Activated CD8-positive, alpha-beta T cell treated with anti-CD3 and anti-CD28 coated beads for 36 hours (primary cell): ENCODE measurements at places on chromosomes 16 and 17. TPM values are rescaled to one million over a fixed set of nuclear protein-coding genes. Genes with fewer than 3 reads are reported as not detected.

The AXIN2 gene
- total RNA-seq, result 0.69 TPM

DNA sequence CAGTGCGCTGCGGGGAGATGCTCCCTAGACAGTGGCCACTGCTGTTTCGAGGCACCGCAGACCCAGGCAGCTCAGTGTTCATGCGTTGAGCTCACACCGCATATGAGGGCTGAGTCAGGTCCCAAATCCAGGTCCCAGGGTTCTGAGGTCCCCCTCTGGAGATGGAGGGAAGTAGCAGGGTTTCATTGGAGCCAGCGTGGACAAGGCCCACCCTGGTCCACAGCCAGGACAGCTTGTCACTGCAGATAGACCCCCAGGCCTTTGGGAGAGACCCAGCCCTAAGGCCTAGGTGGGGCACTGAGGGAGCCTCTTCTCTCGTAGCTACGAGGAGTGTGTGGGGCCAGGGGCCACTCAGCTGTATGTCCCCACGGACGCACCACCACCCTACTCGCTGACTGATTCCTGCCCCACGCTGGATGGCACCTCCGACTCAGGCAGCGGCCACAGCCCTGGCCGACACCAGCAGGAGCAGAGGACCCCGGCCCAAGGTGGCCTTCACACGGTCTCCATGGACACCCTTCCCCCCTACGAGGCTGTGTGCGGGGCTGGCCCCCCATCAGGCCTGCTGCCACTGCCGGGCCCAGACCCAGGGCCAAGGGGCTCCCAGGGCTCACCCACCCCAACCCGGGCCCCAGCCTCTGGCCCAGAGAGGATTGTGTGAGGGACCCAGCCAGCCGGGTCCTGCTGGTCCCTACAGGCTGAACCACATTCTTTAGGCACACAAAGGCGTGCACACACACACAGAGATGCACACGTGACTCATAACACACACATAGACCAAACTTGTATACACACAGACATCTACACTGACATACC is 53.4 kb downstream of the BEAN1 start:
- no peaks in the 10 kb centered on the region for H3K36me3 ChIP-seq
- no peak overlapping the region for H3K27ac ChIP-seq
- no peak for DNase-seq
- no peaks in the 10 kb centered on the region for H3K27me3 ChIP-seq

- H3K27me3 ChIP-seq, result peaks cover 2% of the 10 kb centered on the region
- H3K4me1 ChIP-seq, result no peaks in the 10 kb centered on the region
- no peak overlapping the region for H3K4me3 ChIP-seq
- H3K27ac ChIP-seq, result no peak overlapping the region
- H3K36me3 ChIP-seq, result no peaks in the 10 kb centered on the region
These were observed 478.4 kb downstream of the HS3ST3B1 start for GRCh38 chr17:14779241-14779640.

GRCh38 chr16:64823481-64824075 is 298.3 kb downstream of the CDH11 start:
- no peaks in the 10 kb centered on the region for H3K36me3 ChIP-seq
- no peaks in the 10 kb centered on the region for H3K27me3 ChIP-seq
- no peak for DNase-seq
- H3K27ac ChIP-seq, result no peak overlapping the region

DNA sequence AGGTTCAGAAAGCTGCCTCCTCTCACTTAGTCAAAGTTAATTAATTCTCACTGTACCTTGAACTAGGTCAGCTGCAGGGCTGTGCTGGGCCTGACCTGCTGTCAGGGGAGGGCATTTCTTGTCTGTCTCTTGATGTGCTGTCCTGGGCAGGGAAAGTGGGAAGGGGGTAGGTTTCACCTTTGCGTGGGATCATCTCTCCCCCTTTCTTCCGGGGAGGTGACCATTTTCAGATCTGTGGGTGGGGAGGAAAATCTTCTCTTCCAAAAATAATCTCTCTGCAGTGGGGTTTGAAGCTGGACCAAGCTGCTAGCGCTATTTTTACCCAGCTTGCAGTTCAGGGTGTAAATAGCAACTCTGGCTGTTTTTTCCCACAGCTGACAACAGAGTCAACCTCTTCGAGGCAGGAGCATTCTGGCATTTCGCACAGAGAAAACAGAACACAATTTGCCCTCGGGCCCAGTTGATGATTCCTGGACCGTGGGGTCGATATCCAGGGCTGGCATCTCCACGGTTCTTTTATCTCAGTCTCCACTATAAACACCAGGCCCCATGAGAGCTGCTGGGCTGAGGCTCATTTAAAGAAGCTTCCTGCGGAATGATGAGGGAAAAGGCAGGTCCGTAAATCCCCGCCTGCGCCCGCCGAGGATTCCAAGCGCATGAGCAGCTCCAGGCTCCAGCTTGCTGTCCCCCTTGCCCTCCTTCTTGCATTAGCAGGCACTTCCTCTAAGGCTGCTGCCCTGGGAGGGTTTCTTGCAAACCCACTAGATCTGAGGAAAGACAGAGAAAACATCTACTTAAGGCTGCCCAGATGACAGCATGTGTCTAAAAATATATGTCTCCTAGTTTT is 93.9 kb downstream of the YPEL2 start:
- no peak overlapping the region for H3K4me3 ChIP-seq
- DNase-seq, result no peak
- no peak overlapping the region for H3K27ac ChIP-seq
- peaks cover 13% of the 10 kb centered on the region for H3K4me1 ChIP-seq
- peaks cover 1% of the 10 kb centered on the region for H3K27me3 ChIP-seq
- H3K36me3 ChIP-seq, result no peaks in the 10 kb centered on the region

GRCh38 chr16:83206426-83206825 is 579.7 kb downstream of the CDH13 start:
- no peaks in the 10 kb centered on the region for H3K36me3 ChIP-seq
- DNase-seq, result no peak
- H3K4me1 ChIP-seq, result no peaks in the 10 kb centered on the region
- no peak overlapping the region for H3K4me3 ChIP-seq
- H3K27me3 ChIP-seq, result peaks cover 2% of the 10 kb centered on the region

GRCh38 chr17:305090-305976 is 47.3 kb downstream of the RPH3AL start:
- no peak for DNase-seq
- no peaks in the 10 kb centered on the region for H3K4me1 ChIP-seq
- no peak overlapping the region for H3K27ac ChIP-seq
- no peaks in the 10 kb centered on the region for H3K36me3 ChIP-seq

- H3K27ac ChIP-seq, result peak overlapping the region; percentile 75
- H3K4me3 ChIP-seq, result peak overlapping the region; percentile 47
- H3K27me3 ChIP-seq, result peaks cover 27% of the 10 kb centered on the region
- peaks cover 3% of the 10 kb centered on the region for H3K36me3 ChIP-seq
- peaks cover 22% of the 10 kb centered on the region for H3K4me1 ChIP-seq
These were observed 26.6 kb downstream of the MRC2 start for GRCh38 chr17:62653826-62654761.

DNA sequence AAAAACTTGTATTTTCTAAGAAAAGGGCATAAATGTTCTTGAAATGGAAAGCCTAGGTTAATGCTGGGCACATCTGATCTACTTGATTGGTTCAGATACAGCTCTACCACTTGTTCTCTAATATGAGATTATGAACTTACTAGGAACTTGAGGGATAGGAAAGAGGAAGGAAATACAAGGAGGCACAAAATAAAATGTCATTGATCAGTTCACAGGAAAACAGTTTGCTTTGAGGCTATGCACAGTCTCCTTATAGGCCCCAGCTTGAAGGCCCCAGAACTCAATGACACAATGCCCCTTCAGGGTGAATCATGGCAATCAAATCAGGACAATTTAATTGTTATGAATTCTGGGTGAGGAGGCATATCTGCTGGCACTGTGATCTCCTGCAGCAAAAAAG is 27.1 kb downstream of the NXPH3 start:
- no peak overlapping the region for H3K4me3 ChIP-seq
- no peaks in the 10 kb centered on the region for H3K27me3 ChIP-seq
- no peak for DNase-seq

DNA sequence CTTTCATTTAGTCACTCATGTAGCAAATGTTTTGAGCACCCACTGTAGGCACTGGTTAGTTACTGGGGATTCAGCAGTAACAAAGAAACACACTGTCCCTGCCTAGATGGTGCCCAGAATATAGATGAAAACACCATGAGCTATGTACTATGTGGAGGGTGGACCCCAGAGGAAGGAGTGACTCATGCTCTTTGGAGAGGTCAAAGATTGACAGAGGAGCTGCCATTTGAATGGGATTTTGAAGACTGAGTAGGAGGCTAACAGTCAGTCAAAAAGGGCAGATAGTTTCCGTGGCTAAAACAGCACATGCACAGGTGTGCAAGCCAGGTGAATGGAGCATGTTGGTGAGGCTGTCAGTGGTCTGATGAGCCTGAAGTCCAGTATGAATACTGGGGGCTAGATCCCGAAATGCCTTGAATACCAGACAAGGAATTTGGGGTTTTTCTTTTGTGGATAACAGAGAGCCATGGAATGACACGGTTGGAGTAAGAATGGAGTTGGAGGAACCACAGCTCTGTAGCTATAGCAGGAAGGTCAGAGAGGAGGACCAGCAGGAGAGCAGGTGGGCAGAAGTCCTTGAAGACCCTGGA is 6.1 kb downstream of the IL21R start:
- H3K36me3 ChIP-seq, result peaks cover 94% of the 10 kb centered on the region
- H3K27ac ChIP-seq, result peak overlapping the region; percentile 96
- peak overlapping the region; percentile 99 for H3K4me3 ChIP-seq
- peak; percentile 86 for DNase-seq
- H3K4me1 ChIP-seq, result peaks cover 65% of the 10 kb centered on the region
- no peaks in the 10 kb centered on the region for H3K27me3 ChIP-seq

DNA sequence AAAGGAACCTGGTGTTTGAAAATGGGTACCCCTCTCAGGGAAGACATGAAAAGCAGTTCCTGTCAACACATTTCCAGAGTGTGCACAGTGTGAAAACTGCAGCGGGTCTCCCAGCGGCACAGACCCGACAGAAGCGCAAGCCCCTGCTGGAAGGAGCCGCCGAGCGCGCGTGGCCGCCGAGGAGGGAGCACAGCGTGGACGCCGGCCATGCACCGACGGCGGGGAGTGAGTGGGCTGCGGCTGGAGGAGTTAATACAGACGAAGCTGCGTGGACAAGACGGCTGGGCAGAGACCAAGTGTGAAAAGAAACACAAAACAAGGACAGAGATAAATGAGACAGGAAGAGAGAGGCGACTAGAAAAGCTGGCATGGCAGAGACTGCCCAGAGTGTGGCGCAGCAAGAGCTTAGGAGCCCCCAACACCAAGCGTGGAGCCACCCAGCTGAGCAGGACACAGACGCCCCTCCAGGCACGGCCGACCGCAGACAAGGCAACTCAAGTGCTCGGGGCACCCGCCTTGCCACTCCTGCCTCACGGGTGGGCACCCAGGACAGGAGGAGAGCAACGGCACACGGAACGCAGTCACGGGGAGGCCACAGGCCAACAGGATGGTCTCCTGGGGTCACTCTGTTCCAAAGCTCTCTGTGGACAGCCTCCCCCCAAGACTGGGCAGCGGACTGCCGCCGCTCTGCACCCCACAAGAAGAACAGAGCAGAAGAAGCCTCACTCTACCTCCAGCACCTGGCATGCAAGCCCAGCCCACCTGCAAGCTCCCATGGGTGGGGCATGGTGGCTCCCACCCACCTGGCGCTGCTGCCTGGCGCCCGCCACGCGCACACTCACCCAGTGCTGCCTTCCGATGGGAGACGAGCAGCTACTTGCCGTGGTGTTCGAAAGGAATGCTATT is 16.5 kb downstream of the SLC16A3 start:
- no peaks in the 10 kb centered on the region for H3K27me3 ChIP-seq
- peak overlapping the region; percentile 74 for H3K27ac ChIP-seq
- no peak overlapping the region for H3K4me3 ChIP-seq
- peaks cover 56% of the 10 kb centered on the region for H3K36me3 ChIP-seq
- DNase-seq, result no peak
